ENCODE measurements at places on chromosomes 13 and 19. TPM values are rescaled to one million over a fixed set of nuclear protein-coding genes. Genes with fewer than 3 reads are reported as not detected.

Gene KRTDAP
- total RNA-seq: not detected

DNA sequence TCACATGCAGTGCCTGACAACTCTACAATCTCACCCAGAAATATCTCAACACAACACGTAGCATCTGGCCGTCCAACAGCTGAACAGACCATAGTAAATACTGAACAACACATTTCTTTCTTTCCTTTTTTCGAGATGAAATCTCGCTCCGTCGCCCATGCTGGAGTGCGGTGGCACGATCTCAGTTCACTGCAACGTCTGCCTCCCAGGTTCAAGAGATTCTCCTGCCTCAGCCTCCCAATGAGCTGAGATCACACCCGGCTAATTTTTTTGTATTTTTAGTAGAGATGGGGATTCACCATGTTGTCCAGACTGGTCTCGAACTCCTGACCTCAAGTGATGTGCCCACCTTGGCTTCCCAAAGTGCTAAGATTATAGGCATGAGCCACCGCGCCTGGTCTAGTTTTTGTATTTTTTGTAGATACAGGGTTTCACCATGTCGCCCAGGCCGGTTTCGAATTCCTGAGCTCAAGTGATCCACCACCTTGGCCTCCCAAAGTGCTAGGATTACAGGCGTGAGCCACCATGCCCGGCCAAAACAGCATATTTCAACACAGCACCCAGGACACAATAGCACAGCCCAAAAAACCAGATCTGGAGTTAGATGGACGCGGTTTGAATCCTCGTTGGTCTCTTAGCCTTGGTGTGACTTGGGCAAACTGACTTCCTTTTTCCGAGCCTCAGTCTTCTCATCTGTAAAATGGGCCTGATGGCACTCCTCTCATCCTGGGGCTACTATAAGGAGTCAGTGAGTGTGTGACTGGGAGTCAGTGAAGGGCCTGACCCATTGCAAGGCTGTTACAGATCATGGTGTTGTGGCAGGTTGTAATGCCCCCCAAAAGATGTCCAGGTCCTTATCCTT is 22.6 kb downstream of the CYP2A6 start:
- no peak for DNase-seq

DNA sequence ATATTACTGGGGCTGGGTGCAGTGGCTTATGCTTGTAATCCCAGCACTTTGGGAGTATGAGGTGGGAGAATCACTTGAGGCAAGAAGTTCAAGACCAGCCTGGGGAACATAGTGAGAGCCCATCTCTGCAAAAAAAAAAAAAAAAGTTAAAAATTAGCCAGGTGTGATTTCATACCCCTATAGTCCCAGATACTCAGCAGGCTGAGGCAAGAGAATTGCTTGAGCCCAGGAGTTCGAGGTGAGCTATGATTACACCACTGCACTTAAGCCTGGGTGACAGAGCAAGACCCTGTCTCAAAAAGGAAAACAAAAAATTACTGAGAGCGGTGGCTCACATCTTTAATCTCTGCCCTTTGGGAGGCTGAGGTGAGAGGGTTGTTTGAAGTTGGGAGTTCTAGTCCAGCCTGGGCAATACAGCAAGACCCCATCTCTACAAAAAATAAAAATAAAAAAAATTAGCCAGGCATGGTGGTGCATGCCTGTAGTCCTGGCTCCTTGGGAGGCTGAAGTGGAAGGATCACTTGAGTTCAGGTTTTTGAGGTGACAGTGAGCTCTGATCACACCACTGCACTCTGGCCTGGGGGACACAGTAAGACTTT is 87.5 kb downstream of the ZMYM2 start:
- DNase-seq: no peak

GRCh38 chr19:5480427-5480836 is 25.2 kb downstream of the ZNRF4 start:
- peak; percentile 42 for DNase-seq

Gene NALCN
- total RNA-seq: not detected

- DNase-seq: no peak
These were observed 23.5 kb downstream of the ARL11 start for GRCh38 chr13:49651570-49652354.

Gene RXFP2
- not detected for total RNA-seq

DNA sequence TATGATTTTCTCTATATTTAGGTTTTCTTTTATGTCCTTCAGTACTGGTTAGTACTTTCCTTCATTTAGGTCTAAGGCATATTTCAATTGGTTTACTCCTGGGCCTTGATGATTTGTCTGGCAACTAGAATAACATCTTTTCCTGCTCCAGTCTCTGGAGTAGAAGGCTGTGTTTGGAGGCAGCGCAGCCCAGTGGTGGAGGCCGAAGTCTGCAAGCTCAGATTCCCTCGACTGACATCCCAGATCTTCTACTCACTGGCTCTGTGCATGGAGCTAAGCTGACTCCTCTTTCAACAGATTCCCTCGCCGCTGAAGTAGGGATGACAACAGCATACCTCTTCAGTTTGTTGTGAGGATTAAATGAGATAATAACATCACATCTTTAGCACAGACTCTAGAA is 141.0 kb downstream of the RAP2A start:
- DNase-seq: peak; percentile 1

DNA sequence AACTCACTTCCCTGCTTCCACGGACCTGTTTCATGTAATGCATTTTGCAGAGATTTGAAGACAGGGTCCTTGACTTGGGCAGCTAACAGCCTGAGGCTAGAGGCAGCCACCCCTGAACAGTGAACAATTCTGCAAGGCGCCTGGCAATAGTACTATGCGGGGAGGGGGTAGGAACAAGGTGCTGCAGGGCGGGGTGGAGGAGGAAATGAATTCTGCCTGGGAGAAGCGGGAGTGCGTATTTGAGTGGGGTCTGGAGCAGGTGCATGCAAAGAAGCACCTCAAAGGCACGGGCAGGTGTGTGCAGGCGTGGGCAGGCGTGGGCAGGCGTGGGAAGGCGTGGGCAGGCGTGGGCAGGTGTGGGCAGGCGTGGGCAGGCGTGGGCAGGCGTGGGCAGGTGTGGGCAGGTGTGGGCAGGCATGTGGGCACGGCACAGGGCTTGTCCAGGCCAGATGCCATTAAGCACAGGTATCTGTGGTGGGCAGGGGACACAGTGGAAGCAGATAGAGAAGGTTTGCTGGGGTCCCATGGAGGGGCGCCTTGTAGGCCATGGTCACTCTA is 130.4 kb upstream of the GJB6 start:
- no peak for DNase-seq

Gene EXOSC5
- 36.0 TPM for total RNA-seq

- DNase-seq: no peak
These were observed 1.9 kb downstream of the ZNF493 start for GRCh38 chr19:21398851-21399250.

Gene CGB5
- not detected for total RNA-seq

Gene ZNF846
- total RNA-seq: 10.9 TPM

GRCh38 chr19:38554676-38555141 is 63.0 kb downstream of the MAP4K1 start:
- DNase-seq: no peak

GRCh38 chr19:10662384-10663251 is 8.5 kb downstream of the ILF3 start:
- DNase-seq: peak; percentile 69

DNA sequence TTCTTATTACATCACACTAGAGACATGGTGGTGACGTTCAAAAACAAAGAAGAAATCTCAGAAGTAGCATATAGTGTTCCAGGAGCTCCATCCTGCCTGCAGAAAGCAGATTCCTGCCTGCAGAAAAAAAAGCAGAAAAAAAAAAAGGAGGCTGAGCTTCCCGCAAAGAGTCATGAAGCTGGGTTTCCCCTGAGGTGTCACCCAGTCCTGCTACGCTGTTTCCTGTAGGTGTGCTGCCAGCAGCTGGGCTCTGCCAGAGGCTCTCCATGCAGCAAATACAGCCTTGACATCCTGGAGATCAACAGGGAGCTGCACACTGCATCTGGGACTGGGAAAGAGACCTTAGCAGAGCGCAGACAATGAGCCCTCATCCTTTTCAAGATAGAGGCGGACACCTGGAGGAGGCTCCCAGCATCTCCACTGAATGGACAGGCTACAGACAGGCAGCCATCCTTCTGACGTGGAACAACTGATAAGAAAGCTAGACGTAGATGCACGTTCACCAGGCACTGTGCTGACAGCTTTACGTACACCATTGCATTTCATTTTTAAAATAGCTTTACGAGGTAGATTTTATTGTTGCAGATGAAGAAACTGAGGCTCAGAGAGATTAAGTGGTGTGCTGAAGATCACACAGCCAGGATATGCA is 350.9 kb downstream of the FOXO1 start:
- DNase-seq: peak; percentile 37

- DNase-seq: peak; percentile 41
These were observed 512 bp downstream of the CC2D1A start for GRCh38 chr19:13906521-13906904.

Gene EFNB2
- 0.31 TPM for total RNA-seq

Gene SKA3
- total RNA-seq: 39.2 TPM

- no peak for DNase-seq
These were observed 157.2 kb downstream of the TM9SF2 start for GRCh38 chr13:99658261-99658991.

- no peak for DNase-seq
These were observed 534.5 kb downstream of the KLF5 start for GRCh38 chr13:73593199-73593765.

DNA sequence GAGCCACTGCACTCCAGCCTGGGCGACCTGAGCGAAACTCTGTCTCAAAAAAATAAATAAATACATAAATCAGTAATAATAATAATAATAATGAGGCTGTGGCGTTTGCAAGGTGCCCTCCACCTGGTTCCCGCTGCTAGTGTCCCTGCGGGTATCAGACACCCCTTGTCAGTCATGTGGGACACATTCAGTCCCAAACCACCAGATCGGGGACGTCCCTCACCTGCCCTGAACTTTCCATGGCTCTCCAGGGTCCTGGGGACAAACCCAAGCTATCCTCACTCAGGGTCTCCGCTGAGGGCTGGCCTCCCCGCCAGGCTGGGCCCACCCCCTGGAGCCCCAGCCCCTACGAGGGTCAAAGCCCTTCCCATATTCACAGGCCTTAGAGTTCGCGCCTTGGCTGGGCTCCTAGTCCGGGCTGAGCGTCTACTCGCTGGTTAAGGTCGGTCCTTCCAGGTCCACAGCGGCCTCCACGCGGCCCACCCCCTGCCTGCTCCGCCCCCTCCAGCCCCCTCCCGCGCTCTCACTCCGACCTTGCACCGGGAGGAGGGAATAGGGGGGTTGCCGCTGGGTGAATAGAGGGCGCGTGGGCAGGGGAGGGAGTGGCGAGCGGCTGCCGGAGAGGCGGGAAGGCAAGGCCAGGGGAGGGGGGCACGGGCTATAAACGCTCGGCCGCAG is 349 bp upstream of the KISS1R start:
- no peak for DNase-seq

DNA sequence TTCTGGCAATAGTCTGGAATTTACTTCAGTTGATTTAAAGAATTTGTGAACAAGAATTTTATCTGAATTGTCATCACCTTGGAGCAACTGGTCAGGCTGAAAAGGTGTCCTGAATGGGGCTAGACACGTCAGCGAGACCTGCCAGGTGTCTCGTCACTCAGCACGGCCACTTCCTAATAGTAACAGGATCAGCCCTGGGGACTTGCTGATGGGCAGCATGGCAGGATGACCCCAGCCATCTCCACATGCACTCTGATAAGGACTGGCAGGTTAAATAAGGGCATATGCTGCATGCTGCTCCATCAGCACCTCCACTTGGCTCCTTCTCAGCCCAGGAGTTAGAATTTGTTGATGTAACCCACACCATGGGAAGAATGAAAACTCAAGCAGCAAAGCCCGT is 224.2 kb downstream of the FOXO1 start:
- DNase-seq: no peak

Gene LILRB2
- total RNA-seq: not detected

Gene RNF126
- total RNA-seq: 104 TPM

GRCh38 chr19:13001502-13002165 is 6.4 kb downstream of the NFIX start:
- DNase-seq: no peak

Gene CLC
- not detected for total RNA-seq

Gene SLC25A41
- total RNA-seq: not detected

GRCh38 chr19:33146209-33146608 is 14.3 kb downstream of the WDR88 start:
- DNase-seq: no peak

Data from OCI-LY7 (cell line).